NCI-H2081 treated with DMSO at 0.1 percent for 48 hours (cell line): ENCODE measurements at places on chromosomes 13 and 19.

DNA sequence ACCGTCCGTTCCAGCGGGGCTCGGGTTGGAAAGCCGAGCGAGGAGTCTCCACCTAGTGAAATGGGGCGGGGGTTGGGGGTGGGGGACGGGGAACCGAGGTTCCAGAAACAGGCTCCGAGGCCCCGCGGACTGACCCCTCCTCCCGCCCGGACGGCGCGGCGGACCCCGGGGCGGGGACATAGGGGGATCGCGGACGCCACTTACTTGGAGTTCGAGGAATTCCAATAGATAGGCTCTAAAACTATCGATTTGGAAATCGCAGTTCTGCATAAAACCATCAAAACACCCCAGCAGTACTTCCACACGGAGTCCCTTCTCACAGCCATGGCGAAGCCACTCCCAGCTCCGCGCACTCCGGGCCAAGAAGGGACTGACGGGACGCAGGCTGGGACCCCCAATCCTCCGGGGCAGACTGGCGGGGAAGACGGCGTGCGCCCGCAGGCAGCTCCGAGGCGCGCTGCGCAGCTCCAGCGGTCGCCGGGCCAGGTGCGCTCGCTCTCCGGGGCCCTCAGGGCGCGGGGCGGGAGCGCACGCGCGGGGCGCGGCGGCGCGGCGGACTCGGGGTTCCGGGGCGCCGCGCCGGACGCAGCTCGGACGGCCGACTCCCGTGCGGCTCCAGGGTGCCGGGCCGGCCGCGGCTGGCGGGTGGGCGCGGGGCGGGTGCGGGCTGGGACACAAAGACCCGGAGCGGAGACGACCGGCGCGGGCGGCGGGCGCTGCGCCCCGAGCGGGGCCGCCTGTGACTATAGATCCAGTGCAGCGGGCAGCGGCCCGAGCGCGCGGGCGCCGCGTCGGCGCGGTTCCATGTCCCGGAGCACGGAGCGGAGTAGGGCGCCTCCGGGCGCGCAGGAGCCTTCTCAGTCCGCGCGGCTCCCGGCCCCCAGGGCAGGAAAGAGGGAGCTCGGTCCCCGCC lies 567 bp downstream of the EFNB2 start:
- DNase-seq, result no peak

GRCh38 chr19:1755467-1756171 lies 2.3 kb downstream of the ONECUT3 start:
- no peak for DNase-seq

DNA sequence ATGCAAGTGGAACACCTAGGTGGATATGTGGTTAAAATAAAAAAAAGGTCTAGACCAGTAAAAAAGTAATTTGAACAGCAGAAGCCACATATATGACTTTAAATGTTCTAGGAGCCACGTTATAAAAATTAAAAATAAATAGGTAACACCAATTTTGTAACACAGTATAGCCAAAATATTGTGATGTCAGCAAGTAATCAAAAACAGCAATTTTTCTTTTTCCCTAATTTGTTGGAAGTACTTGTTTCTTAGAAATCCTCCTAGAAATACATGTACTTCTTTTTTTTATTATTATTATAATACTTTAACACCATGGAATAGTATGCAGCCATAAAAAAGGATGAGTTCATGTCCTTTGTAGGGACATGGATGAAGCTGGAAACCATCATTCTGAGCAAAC lies 25.7 kb upstream of the C1QTNF9B start:
- DNase-seq, result no peak

DNA sequence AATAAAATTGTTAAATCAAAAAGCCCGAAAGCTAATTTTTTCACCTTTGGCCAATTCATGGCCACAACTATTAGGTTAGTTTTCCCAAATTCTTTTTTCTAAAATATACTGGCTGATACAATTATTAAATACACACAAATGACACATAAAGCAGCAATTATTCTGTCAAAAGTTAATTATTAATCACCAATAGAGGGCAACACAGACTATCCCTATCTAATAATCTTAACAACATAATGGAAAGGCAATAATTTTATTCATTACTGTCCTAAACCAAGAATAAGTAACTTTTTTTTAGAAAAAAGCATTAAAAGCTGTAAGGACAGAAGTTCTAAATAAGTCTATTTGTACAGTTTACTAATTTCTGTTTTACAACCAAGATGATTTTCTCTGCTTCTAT lies 51.7 kb downstream of the KATNAL1 start:
- DNase-seq, result no peak

DNA sequence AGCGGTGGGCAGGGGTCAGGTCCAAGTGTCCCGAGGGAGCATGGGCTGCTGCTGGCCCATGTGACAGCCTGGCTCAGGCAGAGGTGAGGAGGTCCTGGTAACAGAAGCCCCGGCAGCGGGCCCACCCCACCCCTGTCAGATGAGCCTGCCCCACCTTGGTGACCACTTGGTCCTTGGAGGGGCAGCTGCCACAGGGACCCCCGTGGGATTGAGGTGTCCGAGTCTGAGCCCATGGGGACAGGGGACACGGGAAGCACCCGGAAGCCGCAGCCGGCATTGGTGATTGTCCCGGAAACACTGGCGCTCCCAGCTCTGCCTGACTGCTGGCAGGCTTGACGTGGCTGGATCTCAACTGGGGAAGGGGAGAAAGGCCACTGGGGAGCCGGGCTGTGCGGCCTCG lies 149.1 kb downstream of the KDM4B start:
- DNase-seq, result no peak

- no peak for DNase-seq
These were observed 227.5 kb upstream of the SERP2 start for GRCh38 chr13:44146138-44146537.

DNA sequence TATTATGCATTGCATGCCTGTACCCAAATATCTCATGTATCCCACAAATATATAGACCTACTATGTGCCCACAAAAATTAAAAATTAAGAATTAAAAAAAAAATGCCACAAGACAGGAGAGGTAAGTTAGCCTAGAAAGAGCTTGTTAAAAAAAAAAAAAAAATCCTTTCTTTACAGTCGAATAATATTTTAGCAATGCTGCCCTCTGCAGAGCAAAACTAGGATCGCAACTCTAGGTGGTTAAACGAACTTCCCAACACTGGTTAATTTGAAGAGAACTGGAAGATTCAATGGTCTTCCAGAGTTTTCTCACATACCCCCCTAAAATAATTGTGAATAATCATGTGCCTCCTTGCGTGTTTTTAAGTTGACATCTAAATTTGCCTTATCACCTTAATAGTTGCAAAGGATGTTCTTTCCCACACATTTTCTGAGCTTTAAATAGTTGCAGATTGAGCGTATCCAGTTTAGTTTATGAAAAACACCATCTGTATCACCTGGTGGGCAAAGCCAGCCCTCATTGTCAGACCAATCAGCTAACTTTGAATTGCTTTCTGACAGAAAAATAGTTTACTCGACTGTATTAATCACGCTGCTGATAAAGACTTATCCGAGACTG lies 47.4 kb upstream of the RCBTB2 start:
- no peak for DNase-seq

DNA sequence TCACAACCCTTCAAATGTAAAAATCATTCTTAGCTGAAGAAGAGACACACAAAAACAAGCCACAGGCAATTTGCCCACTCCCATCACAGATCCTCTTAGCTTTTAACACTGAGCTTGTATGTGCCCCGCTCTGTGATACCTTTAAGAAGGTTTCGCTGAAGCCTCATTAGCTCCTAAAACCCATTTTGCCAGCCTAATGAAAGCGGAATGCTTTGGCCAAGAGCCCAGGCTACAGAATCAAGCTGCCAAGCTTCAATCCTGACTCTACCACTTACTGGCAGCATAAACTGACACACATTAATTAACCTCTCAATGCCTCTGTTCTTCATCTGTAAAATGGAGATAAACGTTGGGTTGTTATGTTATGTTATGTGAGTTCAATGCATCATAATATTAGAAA lies 10.5 kb downstream of the ZNF112 start:
- peak; percentile 9 for DNase-seq

GRCh38 chr13:43307921-43308433 lies 284.6 kb downstream of the DNAJC15 start:
- peak; percentile 52 for DNase-seq

DNA sequence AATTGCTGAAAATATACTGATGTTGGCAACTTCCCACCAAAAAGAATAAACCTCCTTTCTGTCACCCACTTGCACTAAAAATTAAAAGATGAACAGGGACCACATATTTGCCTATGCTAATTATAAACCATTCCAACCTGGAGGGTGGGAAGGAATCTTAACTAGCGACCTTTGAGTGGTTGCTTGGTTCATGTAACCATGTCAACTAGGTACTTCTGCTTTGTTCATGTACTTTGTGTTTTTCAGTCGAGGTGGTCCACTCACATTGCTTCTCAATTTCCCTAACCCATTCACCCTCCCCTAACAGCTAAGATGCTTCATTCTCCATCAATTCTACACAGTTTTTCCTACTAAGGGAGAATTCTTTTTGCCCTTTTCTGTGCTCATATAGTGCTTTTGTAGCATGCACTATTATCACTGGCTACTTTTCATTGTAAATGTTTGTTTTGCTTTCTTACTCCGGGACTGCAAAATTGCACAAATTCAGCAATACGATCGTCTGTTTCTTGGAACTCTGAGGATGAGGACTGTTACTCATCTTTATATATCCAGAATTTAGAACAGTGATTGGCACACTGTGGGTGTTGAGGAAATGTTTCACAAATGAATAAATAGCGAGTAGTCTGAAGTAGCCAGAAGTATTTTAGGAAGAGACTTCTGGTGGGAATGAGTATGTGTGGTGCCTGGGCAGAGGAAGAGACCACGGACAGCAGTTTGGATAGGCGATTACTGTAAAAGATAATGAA lies 187.5 kb downstream of the GPC6 start:
- DNase-seq, result no peak

GRCh38 chr13:34430294-34430693 lies 511.8 kb upstream of the NBEA start:
- no peak for DNase-seq
